ENCODE measurements at places on chromosomes 4 and X.

- DNase-seq: no peak
Observed at GRCh38 chrX:107107459-107107858, 11.2 kb downstream of the RBM41 start.

DNA sequence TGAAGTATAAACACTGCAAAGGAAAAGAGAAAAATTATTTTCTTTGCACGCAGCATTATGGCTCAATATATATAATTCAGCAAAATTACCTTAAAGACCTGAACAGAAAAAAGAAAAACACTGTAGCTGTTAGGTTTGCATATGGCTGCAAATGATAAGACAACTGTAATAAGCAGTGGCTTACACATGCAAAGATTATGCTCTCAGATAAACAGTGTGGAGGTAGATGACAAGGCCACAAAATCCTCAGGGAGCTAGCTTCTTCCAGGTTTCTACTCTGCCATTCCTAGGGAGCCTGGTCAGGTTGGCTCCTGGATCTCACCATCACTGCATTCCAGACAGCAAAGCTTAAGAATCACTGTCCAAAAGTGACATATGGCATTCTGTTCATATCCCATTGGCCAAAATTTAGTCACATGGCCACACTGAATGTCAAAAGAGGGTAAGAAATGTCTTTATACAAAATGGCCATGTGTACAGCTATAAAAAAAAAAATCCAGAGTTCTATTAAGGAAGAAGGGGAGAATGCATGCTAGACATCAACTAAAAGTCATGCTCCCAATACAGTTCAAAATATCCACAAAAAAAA is 195.2 kb upstream of the SLC7A11 start:
- no peak for DNase-seq

- no peak for DNase-seq
Observed at GRCh38 chrX:9466124-9466495, 1.3 kb downstream of the TBL1X start.

GRCh38 chr4:27973700-27974099 is 1113.1 kb downstream of the STIM2 start:
- DNase-seq: no peak

DNA sequence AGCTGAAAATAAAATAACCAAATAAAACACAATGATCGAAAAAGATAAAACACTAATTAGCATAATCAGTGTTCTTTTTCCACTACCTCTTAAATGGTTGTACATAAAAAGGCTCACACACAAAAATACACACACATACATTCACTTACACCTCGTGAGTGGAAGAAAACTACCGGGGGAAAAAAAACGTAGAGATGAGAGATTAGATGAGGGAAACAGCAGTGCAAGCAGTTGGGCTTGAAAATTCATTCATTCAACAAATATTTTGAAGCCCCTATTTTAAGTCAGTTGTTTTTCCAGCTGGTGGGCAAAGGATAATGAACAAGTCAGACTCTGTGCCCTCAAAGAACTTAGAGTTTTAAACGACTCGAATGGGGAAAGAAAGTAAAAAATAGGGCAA is 1.0 kb downstream of the TBCK start:
- DNase-seq: no peak

GRCh38 chr4:8778291-8778690 is 93.3 kb downstream of the HMX1 start:
- no peak for DNase-seq

DNA sequence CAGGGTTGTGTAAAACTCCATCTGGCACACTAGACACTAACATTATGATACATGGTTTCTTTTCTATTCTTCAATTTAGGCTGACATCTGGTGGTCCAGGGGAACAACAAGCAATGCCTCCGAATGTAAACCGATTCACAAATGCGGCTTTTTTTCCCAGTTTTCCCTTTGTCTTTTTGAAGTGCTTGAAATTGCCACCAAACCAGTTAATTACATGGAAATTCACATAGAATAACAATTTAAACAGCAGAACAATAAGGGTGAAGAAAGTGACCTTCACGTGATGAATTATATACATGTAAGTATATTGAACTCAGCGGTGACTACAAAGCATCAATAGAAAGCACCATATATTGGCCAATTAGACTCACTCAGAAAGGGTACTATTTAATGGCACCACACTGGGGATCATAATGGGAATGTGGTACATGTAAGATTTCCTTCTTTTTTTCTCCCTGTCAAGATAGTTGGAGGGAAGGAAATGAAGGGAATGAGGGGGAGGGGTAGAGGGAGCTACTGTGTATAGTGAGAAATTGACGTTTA is 103.9 kb downstream of the MMRN1 start:
- DNase-seq: no peak

DNA sequence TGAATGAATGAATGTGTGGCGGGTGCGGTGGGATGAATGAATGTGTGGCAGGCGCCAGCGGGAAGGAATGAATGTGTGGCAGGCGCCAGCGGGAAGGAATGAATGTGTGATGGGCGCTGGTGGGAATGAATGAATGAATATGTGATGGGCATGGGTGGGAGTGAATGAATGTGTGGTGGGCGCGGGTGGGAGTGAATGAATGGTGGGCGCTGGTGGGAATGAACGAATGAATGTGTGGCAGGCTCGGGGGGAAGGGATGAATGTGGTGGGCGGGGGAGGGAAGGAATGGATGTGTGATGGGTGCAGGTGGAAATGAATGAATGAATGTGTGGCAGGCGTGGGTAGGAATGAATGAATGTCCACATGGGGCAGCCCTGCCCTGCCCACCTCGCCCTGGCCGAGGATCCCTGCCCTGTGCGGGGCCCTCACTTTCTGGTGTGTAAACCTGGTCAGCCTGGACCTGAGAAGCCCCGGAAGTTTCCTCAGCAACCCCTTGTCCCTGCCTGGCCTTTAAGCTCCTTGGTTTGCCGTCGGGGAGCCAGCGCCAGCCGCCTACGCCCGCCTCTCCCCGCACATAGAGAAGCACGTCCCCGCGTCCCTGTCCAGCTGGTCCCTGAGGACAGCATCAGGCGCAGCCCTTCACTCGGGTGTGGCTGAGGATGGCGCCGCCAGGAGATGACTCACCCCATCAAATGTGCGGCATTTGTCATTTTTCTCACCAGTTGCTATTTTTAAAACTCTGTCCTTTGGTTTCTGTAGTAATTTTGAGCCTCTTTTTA is 112.8 kb upstream of the LRPAP1 start:
- no peak for DNase-seq

- DNase-seq: no peak
Observed at GRCh38 chr4:108099838-108100237, 68.9 kb downstream of the LEF1 start.

- DNase-seq: no peak
Observed at GRCh38 chr4:147151763-147152162, 206.1 kb upstream of the TTC29 start.

DNA sequence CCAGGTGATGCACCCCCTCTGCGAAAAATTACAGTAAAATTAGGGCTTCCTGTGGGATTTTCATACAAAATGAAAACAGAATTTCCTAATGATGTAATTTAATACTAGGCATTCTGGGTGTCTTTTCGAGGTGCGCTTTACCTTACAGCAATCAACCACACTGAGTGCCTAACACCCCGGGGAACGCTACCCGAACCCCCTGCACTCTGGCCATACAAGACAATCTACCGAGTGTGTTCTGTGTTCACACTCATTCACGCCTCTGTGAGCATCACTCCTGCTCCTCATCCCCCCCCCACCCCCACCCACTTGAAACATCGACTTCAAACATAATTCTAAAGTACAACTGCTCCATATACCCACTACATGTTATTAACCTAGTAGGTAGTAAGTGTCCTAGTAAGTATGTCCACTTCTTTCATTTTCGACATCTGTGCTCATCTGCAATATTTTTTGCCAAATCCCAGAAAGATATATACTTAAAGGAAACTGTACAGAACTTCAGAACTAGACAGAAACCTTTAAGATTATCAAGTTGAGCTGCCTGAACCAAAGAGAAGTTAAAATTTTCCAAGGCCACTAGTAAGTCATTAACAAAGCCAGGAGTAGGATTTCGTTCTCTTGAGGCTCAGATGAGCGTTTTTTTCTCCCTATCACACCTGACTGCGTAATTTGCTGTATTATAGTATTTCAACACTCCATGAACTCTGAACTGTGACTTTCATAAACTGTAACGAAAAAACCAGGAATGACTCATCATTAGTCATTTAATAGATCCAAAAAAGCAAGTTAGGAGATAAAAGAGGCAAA is 80.0 kb downstream of the FAT1 start:
- DNase-seq: no peak

DNA sequence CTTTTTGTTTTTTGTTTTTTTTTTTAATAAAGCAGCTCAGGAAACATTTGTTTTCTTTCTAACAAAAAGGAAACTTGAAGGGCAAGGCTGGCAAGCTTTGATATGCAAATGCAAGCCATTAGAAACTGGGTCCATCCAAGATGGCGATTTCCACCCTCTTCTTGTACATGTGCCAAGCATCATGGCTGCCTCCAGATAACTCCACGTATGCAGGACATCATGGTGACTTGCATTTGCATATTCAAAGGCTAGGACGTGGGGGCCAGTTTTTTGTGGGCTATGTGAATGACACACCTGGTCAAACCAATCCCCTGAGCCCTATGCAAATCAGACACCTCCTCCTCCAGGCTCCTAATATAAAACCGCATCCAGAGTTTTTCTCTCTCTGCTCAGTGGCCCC is 692.6 kb downstream of the FAM133A start:
- DNase-seq: no peak

- DNase-seq: no peak
Observed at GRCh38 chr4:106851726-106852125, 184.4 kb downstream of the DKK2 start.

- no peak for DNase-seq
Observed at GRCh38 chr4:105369988-105370387, 103.9 kb downstream of the PPA2 start.

DNA sequence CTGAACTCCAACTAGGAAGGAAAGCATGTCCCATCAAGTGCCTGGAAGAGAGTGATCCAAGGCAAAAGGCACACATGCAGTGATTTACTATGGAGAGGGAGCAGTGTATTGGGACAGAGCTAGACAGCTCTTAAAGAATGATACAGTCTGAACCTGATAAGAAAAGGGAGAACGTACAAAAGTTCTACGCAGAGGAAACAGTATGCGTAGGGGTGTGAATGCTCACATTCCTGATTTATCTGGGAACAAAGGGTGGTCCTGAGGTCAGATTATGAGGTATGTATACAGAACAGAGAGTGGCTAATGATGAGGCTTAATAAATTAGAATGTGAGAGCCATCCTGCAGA is 12.0 kb downstream of the HS3ST1 start:
- DNase-seq: no peak

GRCh38 chrX:132033166-132033565 is 10.1 kb downstream of the STK26 start:
- DNase-seq: no peak

DNA sequence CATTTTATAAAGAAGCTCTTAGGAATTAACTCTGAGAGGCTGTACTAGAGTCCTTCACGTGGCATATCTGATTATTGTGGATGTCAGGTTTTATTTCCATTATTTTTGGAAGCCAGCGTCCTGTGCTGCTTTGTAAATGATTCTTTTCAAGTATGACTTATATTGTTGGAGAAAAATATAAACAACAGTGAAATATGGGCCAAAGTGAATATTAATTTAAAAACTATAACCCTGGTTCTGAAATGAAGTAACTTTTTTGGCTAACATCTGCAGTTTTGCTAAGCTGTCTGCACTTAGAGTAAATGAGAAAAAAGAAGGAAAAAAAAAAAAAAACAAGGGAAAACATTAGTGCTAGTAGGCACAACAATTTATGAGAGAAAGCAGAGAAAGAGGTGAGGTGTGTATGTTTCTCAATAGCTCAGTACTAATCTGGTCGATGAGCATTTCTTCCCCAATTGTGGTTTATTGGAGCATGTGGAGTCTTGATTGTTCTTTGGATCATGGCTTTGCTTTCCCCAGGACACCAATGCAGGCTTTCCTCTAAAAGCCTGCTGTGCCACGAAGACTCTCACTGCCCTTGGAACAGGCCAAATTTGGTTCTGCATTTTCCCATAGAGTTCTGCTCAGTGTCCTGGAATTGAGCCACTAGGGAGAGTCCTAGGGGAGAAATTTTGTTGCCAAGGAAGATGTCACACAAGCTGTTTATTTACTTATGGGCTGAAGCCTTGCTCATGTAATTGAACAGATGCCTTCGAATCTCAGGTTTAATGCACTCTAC is 273.3 kb downstream of the DKK2 start:
- DNase-seq: no peak

GRCh38 chr4:139017861-139018260 is 2.3 kb downstream of the NOCT start:
- peak; percentile 35 for DNase-seq

DNA sequence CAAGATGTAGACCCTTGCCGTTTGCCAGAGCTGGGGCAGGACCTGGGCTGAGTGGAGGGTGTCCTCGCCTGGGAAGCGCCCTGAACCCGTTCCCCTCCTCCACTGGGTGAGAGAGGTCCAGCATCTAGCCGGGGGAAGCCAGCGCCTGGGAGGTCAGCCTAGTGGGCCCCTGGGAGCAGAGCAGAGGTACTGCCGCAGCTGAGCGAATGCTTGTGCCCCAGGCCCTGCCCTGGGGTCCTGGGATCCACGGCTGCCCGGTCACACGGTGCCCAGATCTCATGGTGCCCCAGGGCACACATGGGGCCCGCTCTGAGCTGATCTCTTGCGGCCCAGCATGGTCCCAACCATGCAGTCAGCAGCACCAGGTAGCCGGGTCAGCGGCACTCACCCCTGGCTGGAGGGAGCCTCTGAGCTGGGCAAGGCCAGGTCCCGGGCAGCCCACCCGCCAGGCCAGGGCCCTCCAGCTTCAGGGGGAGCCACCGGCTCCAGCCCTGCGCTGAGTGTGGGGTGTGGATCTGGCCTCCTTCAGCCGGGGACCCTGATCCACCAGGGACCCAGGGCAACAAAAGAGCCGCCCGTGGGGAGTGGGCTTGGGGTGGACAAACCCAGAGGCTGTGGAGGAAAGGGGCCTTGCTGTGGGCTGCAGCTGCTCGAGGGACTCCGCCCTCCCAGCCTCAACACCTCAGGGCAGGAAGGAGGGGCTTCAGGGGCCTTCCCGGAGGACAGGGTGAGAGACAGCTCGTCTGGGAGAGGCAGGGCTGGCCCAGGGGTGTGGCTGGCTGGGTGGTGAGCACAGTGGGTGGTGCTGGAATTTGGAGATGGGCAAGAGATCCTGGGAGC is 4.1 kb upstream of the CPLX1 start:
- DNase-seq: no peak

- no peak for DNase-seq
Observed at GRCh38 chr4:24519649-24520048, 64.7 kb downstream of the DHX15 start.

DNA sequence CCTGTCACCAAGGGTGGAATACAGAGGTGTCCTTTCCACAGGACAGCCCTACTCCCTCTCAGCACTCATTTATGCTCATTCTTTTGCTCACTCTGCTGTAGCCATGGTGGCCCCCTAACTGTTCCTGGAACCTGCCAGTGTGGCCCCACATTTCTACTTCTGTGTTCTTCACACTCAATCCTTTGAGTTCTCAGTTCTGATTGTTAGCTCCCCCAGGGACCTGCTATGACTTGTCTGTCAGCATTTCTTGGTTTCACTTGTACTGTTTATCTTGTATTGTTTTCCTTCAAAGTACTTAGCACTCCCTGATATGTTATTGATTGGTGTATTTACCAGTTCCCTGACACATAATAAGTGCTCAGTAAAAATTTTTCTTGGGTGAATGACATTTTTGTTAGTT is 14.9 kb downstream of the VBP1 start:
- no peak for DNase-seq

Data from GF-D8 (cell line).